ENCODE measurements at places on chromosomes 4 and X.

DNA sequence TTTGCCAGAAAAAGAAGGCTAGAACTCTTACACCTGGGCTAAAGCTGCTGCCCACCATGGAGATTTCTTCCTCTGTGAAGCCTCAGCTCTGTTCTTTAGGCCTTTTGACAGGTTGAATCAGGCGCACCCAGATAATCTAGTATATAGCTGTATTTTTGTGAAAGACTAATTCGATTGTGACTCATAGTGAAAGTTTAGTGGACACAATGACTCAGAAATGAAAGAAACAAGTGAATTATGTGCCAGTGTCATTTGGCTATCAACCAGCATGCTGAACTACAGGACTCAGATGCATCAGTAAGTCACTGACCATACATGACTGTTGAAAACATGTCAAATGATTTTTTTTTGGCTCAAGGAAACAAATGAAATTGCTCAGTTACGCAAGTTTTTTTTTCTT, 425.4 kb downstream of the SLITRK2 start:
- DNase-seq, result no peak

DNA sequence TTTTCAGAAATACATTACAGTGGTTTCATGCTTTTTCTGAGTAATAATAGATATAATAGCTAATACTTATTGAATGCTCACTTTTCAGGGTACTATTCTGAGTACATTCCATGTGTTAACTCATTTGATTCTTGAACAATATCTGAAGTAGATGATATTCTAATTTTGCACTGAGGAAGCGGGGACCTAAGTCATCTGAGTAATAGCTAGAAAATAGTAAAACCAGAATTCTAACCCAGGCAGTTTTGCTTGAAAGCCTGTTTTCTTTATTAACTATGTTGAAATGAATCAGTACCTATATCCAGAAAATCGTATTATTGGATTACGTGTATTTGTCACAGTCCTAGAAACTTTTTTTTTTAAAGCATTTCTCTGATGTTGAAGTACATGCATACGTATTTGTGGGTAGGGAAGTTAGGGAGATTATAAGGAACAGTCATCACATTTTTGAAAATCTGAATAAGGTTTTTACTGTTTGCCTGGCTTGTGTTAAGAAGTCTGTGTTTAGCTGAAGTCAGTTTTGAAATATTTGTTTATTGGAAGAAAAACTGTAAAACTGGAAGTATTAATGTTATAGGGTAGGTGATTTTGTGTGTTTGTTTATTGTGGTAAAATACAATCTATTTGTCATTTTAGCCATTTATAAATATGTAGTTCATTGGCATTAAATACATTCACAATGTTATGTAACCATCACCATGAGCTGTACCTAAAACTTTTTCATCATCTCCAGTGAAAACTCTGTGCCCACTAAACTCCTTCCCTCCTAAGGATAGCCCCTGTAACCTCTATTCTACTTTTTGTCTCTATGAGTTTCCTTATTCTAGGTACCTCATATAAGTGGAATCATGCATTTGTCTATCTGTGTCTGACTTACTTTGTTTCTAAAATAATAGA, 55.3 kb downstream of the FIP1L1 start:
- no peak for DNase-seq

- no peak for DNase-seq
Observed at GRCh38 chr4:115119804-115120352, 6.5 kb upstream of the NDST4 start.

- DNase-seq, result no peak
Observed at GRCh38 chr4:82614838-82615449, 53.2 kb upstream of the TMEM150C start.

DNA sequence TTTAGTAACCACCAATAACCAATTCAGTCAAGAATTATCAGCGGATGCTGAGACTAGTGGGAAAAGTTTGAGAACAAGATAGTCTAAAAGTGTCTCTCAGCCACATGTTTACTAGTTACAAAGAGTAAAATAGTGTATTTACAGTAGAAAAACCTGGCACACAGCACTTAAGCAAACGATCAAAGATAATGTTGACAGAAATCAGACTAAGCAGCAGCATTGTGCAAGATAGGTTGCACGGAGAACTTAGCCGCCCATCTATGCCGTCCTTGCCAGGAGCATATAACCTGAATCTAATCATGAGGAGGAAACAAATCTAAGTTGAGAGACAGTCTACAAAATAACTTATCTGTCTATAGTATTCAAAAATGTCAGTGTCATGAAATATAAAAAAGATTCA, 35.3 kb downstream of the KLHL5 start:
- DNase-seq, result no peak

- no peak for DNase-seq
Observed at GRCh38 chr4:137312257-137312656, 220.0 kb downstream of the PCDH18 start.

DNA sequence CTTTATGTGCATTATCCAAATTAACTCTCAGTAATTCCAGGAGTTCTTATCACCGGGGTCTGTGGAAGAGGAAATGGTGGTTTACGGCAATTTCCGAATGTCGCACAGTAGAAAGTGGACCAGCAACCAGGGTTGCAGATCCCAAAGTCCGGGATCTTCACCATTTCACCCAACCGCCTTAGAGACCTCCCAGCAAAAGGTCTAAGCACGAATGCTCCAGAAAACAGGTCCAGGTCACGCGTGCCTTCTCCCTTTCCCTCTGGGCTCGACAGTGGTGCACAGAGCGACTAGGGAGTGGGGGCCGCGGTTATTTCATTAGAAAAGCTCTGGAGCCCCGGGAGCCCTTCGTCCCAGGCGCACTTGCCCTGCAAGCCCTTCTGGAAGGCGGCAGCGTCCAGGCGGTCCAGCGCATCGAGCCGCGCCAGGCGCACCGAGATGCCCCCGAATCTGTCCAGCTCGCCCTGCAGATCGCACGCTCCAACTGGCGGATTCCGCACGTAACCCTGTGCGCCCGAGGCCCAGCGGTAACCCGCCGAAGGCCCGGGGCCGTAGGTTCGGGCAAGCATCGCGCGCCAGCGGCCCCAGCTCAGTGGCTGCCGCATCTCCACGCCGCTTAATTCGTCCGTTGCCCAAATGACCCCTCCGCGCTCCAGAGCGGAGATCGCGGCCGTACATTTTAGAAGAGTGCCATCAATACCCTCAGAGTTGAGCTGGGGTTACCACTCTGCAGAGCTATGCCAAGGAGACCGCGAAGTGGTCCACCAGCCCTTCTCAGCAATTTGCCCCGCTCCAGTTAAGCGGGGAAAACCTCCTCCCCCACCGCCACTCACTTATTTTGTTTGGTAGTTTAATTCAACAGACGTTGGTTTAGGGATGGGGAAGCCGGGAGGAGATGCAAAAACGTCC, at the start of gene NUDT6:
Gene NUDT6 (minus strand): TSS at position 627 of the 906 bp plus-strand sequence. CDS start 25 bp downstream, at position 602.
- peak; percentile 41 for DNase-seq

DNA sequence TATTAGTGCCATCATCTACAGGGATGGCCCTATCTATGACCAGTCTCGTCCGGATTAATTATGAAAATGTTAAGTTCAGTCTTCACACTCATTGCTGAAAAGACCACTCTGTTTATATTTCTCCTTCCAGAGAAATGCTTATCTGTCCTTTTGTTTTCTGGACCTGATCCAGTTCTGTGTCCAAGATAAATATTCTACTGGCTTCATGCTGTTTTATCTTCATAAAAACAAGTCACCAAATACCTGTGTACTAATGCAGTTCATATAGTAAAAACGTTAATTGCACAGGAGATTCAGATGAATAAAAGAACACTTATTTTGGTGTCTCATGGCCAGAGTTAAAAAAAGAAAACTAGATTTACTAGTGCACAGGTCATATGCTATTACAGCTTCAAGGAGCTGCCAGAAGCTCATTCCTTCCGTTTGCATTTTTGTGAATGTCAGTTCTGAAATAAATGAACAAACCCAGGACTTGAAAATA, 17.3 kb downstream of the FNIP2 start:
- DNase-seq, result no peak
